ENCODE measurements at places on chromosomes 4 and X.

DNA sequence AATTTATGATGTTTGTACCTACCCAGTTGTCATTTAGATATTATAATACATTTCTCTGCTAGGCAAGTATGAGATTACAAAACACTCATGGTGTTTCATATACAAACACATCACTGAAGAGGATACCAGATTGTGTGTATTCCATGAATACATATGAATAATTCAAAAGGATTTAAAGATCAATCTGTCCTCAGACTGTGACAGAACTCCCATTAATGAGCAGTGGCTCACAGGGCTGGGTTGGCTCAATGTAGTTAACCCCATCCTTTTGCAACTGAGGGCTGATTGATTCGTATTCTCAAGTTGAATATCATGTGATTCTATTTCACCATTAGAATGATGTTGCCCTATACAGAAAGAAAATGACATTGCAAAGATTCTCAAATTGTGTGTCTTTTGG lies 79.6 kb upstream of the SPANXN2 start:
- no peak for DNase-seq

DNA sequence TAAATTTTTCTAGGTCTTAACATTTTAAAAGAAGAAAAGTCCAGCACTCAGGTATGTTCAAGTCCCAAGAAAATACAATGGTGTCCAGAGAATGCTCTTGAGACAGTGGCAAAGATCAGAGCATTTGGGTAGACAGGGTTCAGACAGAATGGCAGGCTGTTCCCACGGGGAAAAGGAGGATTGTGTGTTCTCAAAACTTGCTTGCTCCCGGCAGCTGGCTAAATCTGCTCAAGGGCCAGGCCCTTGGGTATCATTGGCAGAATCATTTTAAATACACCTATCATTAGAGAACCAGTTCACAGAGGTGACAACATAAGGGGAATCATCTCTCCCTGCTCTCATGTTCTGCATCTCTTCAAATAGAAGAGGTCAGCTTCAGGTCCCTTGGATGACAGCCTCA lies 456.3 kb downstream of the DTHD1 start:
- no peak for DNase-seq

GRCh38 chr4:80215449-80216052 lies 18.2 kb downstream of the PRDM8 start:
- DNase-seq = no peak

- no peak for DNase-seq
These were observed 10.6 kb downstream of the ING2 start for GRCh38 chr4:183515411-183515810.

- DNase-seq = no peak
These were observed 98.0 kb downstream of the TBL1X start for GRCh38 chrX:9562851-9563250.

DNA sequence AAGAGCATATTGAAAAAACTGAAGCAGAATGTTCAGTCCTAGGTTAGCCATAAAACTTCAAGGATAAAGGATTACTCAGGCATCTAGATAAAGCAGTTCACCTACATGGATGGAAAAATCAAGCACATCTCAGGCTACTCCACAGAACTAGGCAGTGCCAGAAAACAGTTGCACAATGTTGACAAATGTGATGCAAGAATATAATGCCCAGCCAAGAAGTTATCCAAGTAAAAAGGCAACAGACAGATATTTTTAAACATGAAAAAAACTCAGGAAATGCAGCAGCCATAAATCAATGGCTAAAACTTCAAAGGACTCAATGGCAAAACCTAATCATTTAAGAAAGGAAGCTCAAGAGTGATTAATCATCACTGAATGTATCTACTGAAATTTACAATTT lies 456.0 kb upstream of the FAM241A start:
- DNase-seq = no peak

GRCh38 chr4:139014371-139015268 lies 961 bp upstream of the NOCT start:
- no peak for DNase-seq

GRCh38 chr4:54861201-54861600 lies 203.4 kb downstream of the KIT start:
- DNase-seq = no peak

DNA sequence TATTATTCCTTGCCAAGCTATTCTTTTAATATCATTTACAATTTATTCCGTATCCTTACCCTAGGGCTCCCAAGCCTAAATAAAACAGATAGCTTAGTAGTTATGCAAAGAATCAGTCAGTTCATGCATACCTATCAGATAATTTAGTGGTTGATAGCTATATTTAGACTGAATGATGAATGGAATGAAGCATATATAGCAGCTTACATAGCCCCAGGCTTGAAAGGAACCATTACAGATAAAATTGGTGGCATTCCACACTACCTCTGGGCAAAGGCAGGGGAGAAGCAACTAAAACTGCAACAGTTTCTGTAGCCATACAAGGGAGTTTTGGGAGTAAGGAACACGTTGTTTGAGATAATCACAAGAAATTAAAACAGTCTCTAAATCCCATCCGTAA lies 2.7 kb downstream of the ACE2 start:
- no peak for DNase-seq

DNA sequence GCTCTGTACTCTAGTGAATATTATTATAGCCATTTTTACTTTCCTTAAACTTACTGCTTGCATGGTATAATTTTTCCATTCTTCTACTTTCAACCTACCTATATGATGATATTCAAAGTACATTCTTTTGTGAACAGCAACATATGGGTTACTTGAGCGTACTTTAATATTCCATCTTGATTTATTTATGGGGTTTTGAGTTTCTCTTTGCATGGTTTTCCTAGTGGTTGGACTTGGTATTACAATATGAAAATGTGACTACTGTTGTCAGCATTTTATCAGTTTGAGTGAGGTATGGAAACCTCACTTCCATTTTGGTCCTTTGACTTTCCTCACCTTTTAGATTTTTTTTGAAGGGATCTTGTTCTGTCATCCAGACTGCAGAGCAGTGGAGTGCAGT lies 35.9 kb downstream of the ADGRG4 start:
- DNase-seq = no peak

DNA sequence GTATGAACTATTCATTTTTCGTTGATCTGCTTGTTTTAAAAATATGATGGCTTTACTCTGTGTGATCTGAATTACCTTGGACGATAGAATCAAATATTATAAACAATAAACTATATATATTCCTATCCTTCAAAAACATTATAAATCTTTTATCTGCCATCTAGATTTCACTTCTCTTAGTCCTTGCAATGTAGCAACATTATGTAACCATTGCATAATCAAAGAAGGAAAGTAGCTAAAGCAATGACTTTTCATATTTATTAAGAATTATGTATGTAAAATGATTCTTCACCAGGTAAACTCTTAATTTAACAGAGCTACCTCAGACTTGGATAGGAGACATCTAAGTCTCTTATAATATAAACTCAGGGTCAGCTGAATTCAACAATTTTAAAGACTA lies 210.5 kb downstream of the ADAMTS3 start:
- DNase-seq = no peak

- DNase-seq = no peak
These were observed 5.2 kb upstream of the BMP15 start for GRCh38 chrX:50905334-50905733.

GRCh38 chrX:54807524-54808108 lies at the start of gene MAGED2:
TSS of gene MAGED2 (plus strand) at chrX:54807745. CDS start at chrX:54809332, 1,587 bp downstream.
- peak; percentile 1 for DNase-seq

DNA sequence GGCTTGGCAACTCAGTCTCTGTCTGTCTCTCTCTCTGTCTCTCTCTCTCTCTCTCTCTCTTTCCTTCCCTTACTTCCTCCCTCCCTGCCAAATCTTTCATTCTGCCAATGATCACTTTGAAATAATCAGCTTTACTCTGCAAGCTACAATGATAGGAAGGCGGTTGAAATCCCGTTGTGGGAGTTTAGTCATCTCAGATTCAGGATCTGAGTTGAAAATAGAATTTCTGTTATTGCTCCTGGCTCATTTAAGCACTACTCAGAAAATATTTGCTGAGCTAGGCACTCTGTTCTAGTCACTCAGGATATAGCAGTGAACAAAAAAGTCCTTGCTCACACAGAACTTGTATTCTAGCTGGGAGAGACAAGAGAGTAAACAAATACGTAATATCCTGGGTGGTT lies 56.3 kb upstream of the DCTD start:
- DNase-seq = no peak

GRCh38 chr4:85788604-85789003 lies 313.7 kb downstream of the ARHGAP24 start:
- DNase-seq = no peak

DNA sequence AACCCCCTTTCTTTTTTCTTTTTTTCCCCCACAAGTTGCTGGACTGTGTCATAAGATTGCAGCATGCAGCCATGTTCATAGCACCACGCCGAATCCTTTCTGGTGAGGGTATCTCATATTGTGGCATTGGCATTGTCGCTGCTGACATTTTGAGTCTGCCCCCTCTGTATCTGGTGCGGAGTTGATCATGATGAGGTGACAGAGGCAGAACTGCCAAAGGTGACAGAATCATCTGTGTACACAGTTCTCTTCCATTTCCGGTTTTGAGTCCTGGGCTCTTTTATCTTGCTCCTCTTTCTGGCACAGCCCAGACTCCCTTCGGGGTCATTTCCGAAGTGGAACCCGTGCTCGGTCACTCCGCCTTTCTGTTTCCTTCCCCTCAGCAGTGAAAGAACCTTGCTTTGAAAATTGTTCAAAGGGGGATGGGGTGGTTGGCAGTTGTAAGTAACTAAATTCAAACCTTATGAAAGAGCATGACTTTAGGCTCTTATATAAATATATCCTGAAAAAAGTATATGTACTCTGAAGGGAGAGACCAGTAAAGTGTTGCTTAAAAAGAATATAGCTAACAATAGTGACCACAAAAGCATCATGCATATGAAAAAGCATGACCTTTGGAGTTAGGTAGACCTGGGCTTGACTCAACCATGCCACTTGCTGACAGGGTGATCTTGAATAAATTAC lies 55.0 kb upstream of the BMP2K start:
- DNase-seq = no peak

DNA sequence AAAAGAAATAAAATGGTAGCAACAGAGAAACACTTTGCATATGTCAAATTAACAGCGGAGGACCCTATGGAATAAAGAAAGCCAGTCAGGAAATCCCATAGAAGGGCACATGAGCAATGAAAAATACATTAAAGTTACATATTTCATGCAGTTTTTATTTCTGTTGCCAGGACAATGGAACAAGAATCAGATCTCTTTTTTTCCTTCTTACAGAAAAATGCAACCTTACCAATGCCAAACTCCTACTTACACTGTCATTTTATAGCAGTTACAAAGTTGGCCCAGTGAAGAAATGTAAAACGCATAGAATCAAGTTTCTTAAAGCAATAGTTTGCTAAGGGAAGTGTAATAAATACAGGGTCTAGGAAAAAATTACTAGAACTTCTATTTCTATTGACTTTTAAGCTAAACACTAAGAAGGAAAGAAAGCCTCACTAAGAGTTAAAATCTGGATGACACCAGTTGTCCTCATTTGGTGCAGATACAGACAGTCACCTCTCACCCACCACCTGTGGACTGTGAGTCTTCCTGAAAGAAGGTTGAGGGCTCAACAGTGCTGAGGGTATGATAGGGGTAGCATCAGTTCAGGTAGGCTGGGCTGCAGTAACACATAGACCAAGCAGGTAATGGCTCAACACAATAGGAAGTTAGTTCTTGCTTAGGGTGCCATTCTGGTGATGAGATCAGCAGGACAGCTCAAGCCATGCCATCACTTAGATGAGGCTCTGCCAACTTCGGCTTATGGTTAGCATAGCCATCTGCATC lies 224.6 kb downstream of the ANAPC10 start:
- no peak for DNase-seq

DNA sequence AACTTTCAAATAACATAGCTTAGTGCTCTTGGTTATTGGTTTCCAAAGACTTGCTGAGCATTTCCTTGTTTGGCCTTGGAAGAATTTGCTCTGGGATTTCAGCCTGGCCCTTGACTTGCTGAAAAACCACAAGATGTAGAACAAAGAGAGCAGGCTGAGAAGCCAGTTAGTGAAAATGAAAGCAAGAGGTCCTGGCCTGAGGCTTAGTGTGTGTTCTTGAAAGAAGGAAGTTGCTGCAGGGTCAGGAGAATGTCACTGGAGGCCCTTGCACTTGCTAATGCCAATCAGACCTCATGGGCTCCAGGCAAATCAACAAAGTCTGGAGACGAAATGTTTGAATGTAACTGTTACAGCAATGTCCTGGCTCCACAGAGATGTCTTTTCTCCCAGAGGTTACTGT lies 79.4 kb downstream of the SYNPO2 start:
- DNase-seq = no peak

DNA sequence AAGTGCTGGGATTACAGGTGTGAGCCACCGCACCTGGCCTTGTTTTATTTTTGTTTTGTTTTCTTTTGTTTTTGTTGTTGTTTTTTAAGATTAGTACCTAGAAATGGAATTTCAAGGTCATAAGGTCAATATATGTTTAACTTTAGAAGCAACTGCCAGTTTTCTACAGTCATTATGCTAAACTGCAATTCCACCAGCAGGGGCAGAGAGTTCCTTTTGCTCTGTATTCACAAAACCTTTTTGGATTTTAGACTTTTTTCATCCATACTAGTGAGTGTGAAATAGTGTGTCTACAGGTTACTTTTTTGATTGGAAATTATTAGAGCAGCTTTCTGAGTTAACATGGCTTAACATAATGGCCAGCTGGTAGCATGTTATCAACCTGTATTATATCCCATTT lies 580.6 kb downstream of the TRIML1 start:
- DNase-seq = no peak

DNA sequence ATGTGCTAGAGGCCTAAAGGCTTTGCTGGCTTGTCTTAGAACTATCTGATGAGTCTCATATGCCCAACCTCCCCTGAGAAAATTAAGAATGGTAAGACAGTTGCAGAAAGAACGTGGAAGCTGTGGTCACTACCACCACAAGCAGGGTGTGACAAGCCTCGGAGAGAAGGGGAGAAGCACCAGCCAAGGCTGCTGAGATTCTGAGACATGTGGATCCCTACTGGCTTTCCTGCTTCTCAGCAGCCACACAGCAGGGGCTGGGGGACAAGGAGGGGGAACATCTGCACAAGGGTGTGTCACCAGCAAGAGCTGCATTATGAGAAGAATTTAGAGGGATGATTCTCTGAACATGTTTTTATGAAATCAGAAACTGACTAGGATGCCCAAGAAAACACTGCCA lies 19.4 kb downstream of the TAPT1 start:
- no peak for DNase-seq

DNA sequence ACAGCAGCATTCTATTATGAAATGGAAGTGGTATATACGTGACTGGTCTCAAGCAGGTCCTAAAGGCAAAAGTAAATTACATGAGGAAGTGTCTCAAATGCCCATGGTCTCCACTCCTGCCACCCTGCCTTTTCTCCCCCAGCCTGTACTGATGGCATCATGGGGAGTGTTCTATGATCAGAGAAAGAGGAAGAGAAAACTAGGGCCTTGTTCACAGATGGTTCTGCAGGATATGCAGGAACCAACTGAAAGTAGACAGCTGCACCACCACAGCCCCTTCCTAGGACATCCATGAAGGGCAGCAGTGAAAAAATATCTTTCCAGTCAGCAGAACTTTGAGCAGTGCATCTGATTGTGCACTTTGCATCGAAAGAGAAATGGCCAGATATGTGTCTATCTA lies 901.5 kb downstream of the ARAP2 start:
- no peak for DNase-seq

- no peak for DNase-seq
These were observed 17.3 kb downstream of the APLN start for GRCh38 chrX:129637217-129638109.

Data from cortex of kidney (tissue), 1 donor.